Left renal pelvis (tissue), 4 donors: ENCODE measurements at places on chromosomes 5 and 9.

- DNase-seq: no peak
These were observed 14.2 kb upstream of the NRARP start for GRCh38 chr9:137316012-137316981.

DNA sequence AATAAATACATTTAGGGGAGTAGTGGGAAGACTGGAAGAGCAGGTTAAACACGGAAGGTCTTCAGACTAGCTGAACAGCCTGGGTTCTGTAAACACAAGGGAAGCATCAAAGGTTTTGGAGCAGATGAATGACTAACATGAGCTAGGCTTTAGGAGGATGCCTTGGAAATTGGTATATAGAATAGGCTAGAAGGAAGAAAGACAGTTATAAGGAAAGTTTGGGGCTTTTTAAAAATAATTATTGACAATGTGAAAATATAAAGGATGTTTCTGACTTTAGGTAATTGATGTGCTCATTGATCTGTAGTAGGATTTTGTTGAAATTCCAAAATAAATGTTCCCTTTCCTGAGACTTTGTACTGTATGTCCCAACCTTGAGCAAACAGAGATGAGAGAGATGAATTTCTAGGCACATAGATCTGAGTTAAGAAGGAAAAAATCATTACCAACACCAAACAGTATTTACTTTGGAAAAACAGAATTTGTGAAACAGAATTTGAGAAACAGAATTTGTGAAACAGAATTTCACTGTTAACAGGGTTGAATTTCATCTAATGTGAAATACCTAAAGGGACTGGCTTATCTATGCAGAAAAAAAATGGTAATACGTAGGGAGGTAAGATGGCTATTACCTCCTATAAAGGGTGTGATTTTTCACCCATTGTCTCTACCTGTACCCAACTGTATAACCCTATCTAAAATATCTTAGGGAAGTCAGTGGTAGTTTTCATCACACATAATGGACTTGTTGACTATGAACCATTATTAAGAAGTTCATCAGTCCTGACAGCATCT is 28.8 kb downstream of the SKP2 start:
- DNase-seq: no peak

DNA sequence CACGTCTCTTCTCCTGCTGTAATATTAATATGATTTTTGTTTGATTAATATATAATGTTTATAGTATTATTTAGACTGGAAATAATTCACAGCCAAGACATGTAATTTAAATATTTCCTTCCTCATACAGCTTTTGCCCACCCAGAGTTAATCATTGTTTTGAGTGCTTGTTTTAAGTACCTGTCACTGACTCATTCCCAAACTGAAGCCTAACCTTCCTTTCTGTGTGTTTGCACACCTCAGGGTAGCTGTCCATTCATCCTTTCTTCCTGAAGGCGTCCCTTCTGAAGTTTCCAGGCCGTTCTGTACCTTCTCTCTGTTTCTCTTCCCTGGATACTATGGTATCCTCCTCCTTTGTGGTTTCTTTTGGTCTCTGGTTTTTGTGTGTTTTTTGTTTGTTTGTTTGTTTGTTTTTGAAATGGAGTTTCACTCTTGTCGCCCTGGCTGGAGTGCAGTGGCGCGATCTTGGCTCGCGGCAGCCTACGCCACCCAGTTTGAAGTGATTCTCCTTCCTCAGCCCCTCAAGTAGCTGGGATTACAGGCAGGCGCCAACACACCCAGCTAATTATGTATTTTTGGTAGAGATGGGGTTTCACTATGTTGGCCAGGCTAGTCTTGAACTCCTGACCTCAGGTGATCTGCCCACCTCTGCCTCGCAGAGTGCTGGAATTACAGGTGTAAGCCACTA is 312.4 kb downstream of the DOCK8 start:
- no peak for DNase-seq

DNA sequence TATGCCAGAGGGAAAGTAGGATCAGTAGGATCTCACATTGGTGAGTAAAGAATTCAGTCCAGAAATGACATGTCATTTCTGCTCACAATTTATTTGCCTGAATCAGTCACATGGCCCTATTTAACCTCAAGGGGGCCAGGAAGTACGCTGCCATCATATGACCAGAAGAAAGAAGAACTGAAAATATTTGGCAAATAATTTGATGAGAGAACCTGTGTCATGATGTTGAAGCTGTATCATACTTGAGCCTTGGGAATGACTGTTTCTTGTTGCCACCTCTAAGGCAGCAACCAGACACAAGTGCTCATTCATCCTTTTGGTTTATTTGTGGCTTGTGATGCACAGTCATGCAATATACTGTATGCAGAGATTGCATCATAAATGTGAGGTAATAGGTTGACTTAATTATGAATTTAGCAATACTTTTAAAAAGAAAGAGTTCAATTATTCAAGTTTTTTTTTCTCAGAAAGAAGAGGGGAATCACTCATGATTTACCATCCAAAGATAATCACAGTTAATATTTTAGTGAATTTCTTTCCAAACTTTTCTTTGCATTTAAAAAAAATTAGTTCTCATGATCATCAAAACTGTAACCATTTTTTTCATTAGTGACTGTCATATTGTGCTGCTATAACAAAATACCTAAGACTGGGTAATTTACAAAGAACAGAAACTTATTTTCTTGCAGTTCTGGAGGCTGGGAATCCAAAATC is 8.2 kb upstream of the ZFYVE16 start:
- DNase-seq: no peak

DNA sequence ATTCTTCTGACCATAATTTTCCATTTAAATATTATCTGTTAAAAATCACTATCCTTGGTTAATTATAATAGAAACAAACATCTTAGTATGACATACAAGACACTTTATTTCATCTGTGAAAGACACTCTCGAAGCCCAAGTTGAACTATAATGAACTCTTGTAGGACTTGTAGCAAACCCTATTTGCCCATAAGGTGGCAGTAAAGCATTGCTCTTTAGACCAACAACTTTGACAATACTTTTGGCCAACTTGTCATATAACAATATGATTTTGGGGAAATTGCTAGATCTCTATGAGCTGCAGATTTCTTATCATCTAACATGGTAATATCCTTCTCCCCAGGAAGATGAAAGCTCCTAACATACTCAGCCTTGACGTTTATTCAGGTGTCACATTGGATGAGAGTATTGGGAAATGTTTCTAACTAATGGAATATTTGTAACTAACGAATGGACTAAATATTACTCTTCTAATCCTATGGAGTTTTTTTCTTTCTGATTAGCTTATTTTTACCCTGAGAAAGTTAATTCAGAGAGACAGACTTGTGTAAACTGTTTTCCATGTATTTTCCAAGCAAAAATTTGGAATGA is 11.0 kb downstream of the SPINK14 start:
- no peak for DNase-seq

DNA sequence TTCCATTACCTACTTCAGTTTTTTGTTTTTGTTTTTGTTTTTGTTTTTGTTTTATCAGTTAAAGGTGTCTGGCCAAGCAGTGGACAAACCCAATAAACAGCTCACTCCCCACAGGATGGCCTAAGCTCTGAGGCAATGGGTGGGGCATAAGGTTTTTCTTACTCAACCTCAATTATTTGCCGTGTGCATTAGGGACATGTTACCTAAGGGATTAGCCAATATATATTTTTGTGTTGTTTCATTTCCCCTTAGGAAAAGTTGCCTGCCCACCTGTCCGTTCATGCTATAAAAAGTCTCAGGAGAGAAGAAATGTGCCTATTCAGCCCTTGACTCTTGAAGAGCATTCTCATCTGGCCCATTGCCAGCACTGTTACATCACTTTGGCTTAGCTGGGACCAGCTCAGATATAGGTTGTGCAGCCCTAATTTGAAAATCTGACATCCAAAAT is 7.3 kb downstream of the SH3RF2 start:
- no peak for DNase-seq

GRCh38 chr5:77607324-77607723 is 31.2 kb downstream of the OTP start:
- DNase-seq: no peak

DNA sequence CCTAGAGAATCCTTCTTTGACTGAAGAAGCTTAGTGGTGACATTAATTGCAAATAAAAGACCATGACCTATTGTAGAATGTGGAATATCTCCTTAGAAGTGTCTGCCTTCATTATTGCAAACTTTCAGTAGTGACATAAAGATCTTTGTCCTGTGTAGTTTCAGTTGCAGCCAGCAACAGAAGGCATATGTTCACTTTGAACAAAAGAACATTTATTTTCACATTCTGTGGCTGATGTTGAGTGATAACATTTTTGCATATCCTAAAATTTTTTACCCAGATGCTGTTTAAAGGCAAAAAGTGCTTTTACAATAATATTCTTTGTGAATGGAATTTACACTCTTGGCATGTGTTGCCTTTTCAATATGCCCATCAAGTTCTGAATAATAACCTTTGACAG is 165.9 kb downstream of the TMC1 start:
- no peak for DNase-seq

- DNase-seq: no peak
These were observed 446.9 kb upstream of the CD180 start for GRCh38 chr5:67643536-67643935.

DNA sequence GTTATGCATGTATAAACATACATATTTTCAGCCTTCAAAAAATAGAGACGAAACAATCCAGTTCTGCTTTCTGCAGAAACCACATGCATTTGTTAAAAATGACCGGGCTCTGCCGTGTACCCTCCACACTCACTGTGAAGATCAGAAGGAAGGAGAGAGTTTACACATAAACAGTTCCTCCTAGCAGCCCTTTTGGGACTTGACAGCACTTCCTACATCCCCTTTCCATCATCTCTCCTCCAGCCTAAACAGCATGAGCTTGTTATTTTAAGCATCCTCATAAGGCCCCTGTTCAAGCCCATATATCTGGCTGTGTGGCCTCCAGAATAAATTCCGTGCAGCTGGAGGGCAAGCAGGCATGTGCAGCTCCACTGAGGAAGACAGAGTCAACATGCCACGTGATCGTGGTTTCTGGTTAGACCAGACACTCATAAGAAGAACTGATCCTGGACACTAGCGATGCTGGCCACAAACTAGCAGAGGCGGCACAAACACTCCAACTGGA is 42.2 kb downstream of the NIPAL4 start:
- no peak for DNase-seq

DNA sequence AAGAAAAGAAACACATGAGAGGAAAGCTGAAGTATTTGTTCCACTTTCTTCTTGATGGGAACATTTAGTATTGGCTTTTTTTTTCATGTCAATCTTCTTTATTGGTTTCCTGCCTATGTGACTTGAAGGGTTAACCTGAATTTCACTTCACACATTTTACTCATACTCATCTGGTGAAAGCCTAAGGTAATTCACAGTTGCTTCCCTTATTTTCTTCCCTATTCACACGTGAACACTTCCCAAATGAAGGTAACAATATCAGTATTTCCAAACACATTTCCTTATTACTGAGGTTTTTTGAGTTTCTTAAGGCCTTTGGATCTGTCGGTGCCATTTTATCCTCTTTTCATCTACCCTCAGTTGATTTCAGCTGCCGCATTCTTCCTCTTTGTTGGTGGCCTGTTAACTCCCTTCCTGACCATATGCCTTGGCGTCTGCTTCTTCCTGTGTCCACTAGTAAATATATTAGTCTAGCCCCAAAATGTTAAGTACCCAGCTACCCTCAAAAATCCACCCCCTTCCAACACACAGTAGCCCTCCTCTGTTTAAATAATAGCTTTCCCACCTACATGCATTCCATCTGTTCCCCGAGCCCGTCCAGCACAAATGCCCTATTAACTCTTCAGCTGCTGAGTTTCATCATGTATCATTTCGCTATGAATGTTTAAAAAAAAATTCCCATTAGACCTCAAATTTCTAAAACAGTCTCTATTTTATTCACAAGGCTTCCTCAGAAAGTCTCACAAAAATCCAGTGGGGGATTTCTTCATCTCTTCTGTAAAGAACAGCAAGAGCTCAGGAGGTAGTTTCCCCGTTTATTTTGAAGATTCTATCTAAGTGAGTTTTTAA is 97.3 kb downstream of the USP20 start:
- no peak for DNase-seq

GRCh38 chr5:45507178-45507577 is 189.0 kb downstream of the HCN1 start:
- DNase-seq: no peak

DNA sequence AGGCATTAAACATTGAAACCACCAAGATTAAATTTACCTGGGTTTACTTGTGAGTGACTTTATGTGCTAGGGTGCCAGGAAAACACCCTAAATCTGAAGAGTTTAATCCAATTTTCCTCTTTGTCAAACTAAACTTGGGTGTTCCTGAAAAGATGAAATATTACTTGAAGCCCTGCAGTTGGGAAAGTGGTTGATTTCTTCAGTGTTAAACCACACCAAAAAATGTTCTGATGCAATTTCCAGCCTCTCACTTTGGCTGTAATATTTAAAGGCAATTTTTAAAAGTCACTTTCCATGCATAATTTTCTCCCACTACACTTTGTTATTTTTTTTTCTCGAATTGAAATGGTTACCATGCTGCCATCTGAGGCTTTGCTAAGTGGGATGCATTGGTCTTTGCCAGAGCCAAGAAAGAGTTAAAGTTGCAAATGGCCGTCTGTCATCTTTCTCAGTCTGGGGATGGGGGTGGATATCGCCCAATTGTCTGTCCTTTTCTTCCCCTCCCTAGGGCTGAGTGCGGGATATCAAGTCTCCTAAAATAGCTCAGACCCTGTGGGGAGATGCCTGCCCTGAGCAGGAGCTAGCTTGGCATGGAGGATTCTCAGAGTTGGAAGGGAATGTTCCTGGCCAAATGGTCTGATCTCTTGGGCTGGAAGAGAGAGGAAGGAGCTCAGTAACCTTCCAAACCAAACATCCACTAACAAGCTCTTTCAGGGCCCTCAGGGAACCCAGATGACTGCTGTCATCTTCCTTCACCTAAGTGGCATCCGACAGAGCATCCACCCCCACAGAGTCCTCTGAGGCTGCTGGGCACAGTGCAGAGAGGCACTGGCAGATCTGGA is 13.6 kb upstream of the SHB start:
- no peak for DNase-seq

DNA sequence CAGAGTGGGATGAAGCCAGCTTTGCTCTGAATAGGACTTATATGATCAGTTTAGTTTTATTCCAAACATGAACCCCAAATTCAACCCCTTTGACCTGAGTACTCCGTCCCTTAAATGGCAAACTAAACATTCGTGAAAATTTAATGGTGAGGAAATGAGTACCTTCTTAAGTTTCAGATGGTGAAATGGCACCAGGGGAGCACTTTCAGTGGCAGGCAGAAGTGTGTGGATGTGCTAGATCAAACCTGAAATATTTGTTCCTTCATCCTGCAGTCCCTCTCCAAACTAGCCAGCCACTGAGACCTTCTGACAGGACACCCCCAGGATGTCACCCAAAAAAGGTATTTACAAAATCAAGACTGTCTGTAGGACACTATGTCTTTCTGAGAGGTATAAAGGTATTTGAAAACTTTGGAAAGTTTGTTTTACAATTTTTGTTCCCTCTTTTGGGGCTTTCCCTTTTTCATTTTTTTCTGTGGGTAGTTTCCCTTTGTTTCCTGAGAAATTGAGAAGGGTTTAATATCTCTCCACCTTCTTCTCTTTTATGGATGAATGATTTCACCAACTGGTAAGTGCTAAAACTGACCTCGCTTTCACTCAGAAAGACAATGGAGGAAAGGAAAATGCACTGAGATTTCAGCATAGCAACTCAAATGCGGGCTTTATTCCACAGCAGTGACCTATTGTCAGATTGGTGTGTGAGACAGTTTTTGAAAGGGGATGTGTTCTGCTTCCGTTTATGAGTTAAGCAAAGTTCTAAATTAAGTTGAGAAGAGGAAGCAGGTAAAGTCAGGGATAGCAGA is 127.1 kb downstream of the TMC1 start:
- no peak for DNase-seq

- no peak for DNase-seq
These were observed 26.0 kb downstream of the CRHBP start for GRCh38 chr5:76978869-76979268.
